H9 (cell line): ENCODE measurements at places on chromosomes 2 and 18. TPM values are rescaled to one million over a fixed set of nuclear protein-coding genes. Genes with fewer than 3 reads are reported as not detected.

GRCh38 chr2:24494410-24494809 lies 3.4 kb downstream of the NCOA1 start:
- no peak overlapping the region for H3K27ac ChIP-seq
- peaks cover 5% of the 10 kb centered on the region for H3K4me1 ChIP-seq
- H3K27me3 ChIP-seq: peaks cover 4% of the 10 kb centered on the region; the same call in 1 of the 2 replicates
- no peak for DNase-seq
- no peaks in the 10 kb centered on the region for H3K36me3 ChIP-seq
- H3K4me3 ChIP-seq: no peak overlapping the region

Gene HOXD8
- total RNA-seq: not detected in 2 replicates

GRCh38 chr18:3129053-3129864 lies 90.5 kb downstream of the MYOM1 start:
- H3K27ac ChIP-seq: no peak overlapping the region
- no peaks in the 10 kb centered on the region for H3K4me1 ChIP-seq
- H3K4me3 ChIP-seq: no peak overlapping the region
- no peaks in the 10 kb centered on the region for H3K27me3 ChIP-seq

DNA sequence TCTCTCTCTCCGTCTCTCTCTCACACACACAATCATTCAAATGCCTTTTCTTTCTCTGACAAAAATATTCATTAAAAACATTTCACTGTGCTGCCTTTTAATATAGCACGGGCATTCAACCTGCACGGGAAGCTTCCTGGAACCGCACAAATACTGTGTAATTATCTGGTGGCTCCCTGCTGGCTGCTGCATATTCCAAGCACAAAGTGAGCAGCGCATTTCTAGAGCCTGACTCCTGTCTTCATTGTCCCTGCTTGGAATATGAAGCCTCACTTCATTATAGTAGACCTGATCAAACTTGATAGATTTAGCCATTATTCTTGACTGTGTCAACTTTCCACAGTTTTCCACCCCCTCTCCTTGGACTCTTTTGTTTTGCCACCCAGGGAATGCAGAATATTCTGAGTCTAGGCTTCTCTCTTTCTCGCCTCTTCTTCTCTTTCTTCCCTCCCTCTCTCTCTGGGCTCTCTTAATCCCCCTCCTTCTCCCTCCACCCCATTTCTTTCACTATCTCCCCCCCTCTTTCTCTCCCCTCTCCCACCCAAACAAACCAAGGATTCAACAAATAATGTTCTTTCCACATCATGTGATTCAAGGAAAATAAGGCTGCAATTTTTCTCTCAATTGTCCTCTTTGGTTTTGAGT lies 672.1 kb upstream of the FANCL start:
- no peak overlapping the region for H3K27ac ChIP-seq
- peaks cover 6% of the 10 kb centered on the region; the same call in 1 of the 2 replicates for H3K4me1 ChIP-seq
- peak overlapping the region; percentile 12; the same call in 1 of the 2 replicates for H3K4me3 ChIP-seq
- no peaks in the 10 kb centered on the region for H3K27me3 ChIP-seq

Gene CDKL4
- not detected in 2 replicates for total RNA-seq

DNA sequence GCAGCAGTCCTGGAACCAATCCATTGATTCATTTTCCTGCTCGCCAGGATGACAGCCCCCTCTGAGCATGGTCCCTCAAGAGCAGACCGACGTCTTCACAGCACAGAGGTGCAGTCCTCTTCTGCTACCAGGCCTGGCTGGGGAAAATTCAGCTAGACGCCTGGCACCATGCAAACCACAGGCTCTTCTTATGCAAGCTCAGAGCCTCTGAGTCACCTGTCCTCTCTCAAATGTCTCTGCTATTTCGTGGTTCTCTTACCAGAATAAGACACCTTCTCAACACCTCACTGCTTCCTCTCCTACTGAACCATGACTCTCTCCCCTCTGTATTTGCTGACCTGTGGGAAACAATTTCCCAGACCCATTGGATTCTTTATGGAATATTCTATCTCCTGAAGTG lies 79.8 kb upstream of the CYRIA start:
- H3K4me1 ChIP-seq: no peaks in the 10 kb centered on the region
- H3K27me3 ChIP-seq: no peaks in the 10 kb centered on the region
- H3K36me3 ChIP-seq: no peaks in the 10 kb centered on the region
- no peak overlapping the region for H3K27ac ChIP-seq

Gene ADCYAP1
- not detected in 2 replicates for total RNA-seq

DNA sequence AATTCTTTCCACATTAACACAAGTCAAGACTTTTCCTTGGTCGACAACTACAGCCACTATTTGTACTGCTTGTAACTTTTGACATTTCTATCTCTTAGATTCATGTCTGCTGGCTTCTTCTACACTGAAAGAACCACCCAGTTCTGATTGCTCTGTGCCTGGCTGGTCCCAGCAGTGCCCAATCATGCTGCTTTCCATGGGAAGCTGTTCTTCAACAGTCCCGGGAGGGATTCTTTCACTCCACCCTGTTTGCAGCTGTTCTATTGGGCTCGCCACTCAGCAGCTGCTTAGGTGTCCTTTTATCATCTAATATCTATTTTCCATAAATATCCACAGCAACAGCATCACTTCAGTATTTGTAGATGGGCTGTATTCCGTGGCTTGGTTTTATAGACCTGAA lies 471.1 kb upstream of the SMIM21 start:
- no peak for DNase-seq
- peaks cover 2% of the 10 kb centered on the region; the same call in 1 of the 2 replicates for H3K4me1 ChIP-seq
- no peaks in the 10 kb centered on the region for H3K27me3 ChIP-seq
- H3K4me3 ChIP-seq: no peak overlapping the region
- H3K36me3 ChIP-seq: no peaks in the 10 kb centered on the region; the same call in 2 of the 3 replicates

DNA sequence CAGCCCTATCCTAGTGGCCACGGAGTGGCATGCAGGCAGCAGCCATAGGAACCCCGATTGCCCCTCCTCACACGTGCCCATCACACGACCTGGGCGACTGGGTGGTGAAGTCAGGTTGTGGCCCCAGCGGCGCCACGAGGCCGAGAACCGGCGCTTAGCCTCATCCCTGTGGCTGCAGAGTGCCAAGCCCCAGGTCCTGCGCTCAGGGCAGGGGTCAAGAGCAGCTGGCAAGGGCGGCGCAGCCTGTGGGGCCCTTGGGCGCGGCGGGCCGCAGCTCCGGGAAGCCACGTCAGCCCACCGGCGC lies 73.3 kb downstream of the RPIA start:
- no peaks in the 10 kb centered on the region for H3K4me1 ChIP-seq
- no peak overlapping the region; the same call in 1 of the 2 replicates for H3K4me3 ChIP-seq
- peak; percentile 44 for DNase-seq
- H3K27ac ChIP-seq: no peak overlapping the region
- peaks cover 9% of the 10 kb centered on the region; the same call in 1 of the 2 replicates for H3K27me3 ChIP-seq

DNA sequence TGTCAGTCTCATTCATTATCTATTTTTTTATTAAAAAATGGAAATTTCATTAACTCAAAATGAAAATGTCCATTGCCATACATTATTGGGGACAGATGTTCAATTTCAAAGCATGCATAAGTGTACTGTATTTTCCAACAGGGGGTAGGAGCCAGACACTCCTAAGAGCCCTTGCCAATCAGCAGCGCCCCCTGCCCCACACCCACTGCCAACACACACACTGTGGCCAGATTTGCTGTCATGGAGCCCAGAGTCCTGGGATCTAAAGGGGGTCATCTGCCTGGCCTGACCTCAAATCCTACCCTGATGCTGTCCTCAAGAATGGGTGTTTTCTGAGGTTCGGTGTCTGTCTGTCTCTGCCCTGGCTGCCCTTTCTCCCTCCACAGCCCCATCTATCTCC lies 162.2 kb upstream of the TWIST2 start:
- H3K4me3 ChIP-seq: no peak overlapping the region
- no peaks in the 10 kb centered on the region for H3K4me1 ChIP-seq
- no peaks in the 10 kb centered on the region for H3K27me3 ChIP-seq
- H3K27ac ChIP-seq: no peak overlapping the region

Gene CDK15
- not detected in 2 replicates for total RNA-seq

DNA sequence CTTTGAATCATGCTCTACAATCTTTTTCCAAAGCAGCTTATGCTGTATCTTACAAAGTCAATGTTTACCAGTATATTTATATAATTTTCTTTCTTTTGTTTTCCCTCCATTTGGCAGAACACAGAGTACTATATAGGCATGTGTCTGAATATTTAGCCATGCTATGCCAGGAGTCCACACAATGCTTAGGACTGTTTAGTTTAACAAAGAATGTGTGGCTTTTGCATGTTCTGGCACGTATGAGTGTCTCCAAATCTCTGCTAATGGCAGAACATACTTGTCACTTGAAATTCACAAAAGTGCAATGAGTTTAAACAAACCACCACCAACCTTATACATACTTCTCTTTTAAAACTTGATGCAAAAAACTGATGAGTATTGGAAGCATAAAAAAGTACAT lies 268.0 kb downstream of the NR4A2 start:
- no peaks in the 10 kb centered on the region for H3K4me1 ChIP-seq
- H3K4me3 ChIP-seq: no peak overlapping the region

DNA sequence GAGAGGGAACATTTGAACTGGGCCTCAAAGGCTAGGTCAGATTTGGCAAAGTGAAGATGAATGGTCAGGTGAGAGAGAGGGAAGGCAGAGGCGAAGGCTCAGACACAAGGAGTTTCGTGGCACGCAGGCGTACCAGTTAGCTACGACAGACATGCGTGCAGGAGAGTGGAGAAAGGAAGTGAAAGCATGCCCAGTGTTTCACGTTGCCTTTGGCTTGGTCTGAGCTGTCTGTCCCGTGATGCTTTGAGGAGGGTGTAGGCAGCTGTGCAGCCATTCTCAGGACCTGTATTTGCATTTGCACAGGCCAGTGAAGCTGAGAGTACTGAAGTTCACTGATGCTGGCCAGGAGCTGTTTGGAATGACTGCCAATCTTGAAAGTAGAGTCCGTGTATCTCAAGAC lies 69.5 kb downstream of the HNRNPLL start:
- H3K27ac ChIP-seq: no peak overlapping the region
- H3K27me3 ChIP-seq: no peaks in the 10 kb centered on the region; the same call in 1 of the 2 replicates
- DNase-seq: no peak

GRCh38 chr2:69114534-69114933 lies 101.6 kb downstream of the ANTXR1 start:
- H3K27ac ChIP-seq: no peak overlapping the region
- H3K4me3 ChIP-seq: no peak overlapping the region
- H3K27me3 ChIP-seq: no peaks in the 10 kb centered on the region
- peak; percentile 36 for DNase-seq
- H3K36me3 ChIP-seq: peaks cover 5% of the 10 kb centered on the region; the same call in 1 of the 2 replicates

Gene POTEE
- total RNA-seq: 1.1 and 1.2 TPM in 2 replicates

- H3K4me1 ChIP-seq: no peaks in the 10 kb centered on the region
- H3K36me3 ChIP-seq: no peaks in the 10 kb centered on the region
- no peak overlapping the region for H3K4me3 ChIP-seq
- DNase-seq: no peak
- H3K27me3 ChIP-seq: no peaks in the 10 kb centered on the region
These were observed 17.1 kb upstream of the CTIF start for GRCh38 chr18:48521723-48522122.
